ENCODE measurements at places on chromosomes 6 and 20.

DNA sequence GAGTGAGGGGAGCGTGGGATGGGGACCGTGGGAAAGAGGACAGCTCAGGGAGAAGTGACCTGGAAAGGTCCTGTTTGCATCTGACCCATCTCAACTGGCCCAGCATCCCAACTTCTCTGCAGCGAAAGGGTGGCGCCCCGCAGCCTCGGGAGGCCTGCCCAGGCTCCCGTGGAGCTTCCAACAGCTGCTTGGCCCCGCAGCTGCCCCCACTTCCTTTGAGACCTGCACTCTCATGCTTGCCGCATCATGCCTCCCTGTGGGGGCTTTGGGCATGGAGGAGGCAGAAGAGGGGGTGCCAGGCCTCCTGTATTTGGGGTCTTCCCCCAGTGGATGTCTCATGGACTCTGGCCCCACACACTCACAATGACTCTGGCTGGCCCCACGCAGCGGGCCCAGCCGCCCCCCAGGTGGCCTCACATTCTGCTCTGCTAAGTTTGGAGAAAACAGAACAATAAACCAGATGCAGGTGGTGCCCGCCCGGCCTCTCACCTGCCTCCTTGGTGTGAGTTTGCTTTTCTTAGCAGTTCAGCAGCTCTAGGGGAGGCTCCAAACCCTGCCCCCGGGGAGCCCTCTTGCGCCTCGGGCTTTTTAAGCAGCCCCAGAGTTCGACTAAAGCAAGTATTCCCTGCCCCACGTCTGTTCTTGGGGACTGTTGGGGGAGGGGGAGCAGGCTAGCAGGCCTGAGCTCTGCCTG lies 40.7 kb downstream of the CPXM1 start:
- no peak for DNase-seq

- no peak for DNase-seq
These were observed 24.0 kb upstream of the CLIC5 start for GRCh38 chr6:46039646-46040045.

DNA sequence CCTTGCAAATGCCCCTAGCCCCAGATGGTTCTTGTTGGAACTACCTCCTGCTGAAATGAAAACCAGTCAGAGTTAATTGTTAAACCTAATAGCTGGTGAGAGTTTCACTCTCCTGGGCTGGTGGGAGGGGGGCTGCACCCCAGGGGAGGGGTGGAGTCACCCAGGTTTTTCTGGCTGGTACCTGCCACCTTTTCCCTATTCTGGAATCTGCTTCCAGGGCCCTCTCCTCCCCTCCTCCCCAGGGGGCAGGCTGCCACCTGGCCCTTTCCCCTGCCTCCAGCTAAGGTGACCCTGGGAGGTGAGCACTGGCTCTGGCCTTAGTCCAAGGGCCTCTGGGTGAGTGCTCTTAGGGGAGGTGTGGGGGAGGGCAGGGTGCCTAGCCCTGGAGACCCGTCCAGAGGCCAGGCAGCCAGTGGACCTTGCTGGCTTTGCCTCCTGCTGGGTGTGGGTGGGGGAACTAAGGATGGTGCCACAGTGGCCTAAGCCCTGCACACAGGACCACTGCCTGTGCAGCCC lies 48.8 kb upstream of the EPB41L1 start:
- DNase-seq: no peak

DNA sequence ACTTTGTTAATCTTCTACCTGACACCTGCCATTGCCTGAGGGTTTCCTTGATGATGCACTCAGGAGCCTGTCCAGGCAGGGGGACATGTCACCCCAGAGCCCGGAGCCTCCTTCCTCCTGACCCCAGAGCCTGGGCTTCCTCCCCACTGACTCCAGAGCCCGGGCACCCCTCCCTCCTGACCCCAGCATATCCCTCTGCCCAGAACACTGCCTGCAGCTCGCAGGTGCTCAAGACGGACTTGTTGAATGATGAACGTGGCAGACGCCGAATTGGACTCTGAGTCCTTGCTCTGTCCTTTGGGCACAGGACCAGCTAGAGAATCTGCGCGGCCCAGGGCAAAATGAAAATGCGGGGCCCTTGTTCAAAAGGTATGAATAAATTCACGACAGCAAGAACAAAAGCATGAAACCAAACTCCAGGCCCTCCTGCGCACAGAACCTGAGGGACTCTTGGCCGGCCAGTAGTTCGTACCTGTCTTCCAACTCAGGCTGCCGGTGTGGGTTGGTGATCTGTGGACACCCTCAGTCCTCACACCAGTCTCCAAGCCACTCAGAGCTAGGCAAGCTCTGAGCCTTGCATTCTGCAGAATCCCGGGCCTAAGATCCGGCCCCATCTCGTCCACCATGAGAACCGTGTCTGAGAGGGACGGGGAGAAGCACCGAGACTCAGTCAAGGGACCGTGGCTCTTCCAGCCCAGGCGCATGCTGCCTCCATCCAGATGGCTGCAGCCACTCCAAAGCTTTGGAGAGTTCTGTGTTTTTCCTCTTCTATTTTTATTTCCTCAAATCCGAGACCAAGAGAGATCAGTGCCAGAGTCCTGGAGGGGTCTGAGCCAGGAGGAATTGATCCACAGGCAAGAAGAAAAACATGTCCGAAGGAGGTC lies 104.7 kb downstream of the BMP7 start:
- DNase-seq: no peak

DNA sequence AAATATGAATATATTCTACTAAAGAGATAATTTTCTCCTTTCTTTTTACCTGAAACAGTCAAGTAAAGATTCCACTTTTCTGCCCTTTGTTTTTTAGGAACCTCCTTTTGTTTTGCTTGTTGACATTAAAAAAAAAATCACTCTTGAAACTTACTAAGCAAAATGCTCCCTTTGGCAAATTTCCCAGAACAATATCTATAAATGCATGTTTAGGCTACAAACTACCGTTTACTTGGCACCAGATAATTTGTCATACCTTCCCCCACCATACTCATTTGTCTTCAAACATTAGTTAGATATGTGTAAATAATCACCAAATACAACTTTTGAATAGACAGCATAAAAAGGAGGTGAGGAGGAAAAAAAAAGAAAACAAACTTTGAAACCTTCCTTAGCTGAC lies 604.7 kb downstream of the RFPL4B start:
- DNase-seq: no peak

DNA sequence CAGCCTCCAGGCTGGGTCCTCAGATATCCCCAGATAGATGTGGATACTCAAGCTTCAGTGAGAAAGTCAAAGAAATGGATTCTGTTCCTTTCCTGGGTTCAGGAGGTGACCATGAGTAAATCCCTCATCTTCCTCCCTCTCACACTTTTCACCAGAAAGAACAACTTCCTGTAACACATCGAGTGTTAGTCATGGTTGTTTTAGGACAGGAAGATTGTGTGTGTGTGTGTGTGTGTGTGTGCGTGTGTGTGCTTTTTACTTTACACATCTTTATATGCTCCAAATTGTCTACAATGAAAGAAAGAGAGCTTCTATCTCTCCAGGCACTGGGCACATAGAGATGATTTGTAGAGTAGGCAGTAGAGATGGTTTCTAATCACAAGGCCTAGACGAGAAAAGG lies 139.9 kb downstream of the TBXT start:
- DNase-seq: peak; percentile 73

DNA sequence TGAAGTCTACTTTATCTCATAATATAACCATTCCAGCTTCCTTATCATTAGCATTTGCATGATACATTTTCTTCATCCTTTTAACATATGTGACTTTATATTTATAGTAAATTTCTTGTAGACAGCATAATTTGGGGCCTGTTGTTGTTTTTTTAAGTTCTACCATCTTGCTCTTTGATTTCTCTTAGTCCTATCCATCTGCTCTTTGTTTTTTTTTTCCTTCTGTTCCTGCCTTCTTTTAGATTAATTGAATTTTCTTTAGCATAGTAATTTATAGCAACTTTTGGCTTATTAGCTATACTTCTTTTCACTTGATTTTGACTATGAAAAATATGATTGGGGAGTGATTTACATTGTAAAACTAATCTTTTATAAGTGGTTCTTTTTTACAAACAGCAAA lies 19.2 kb upstream of the FABP7 start:
- no peak for DNase-seq

DNA sequence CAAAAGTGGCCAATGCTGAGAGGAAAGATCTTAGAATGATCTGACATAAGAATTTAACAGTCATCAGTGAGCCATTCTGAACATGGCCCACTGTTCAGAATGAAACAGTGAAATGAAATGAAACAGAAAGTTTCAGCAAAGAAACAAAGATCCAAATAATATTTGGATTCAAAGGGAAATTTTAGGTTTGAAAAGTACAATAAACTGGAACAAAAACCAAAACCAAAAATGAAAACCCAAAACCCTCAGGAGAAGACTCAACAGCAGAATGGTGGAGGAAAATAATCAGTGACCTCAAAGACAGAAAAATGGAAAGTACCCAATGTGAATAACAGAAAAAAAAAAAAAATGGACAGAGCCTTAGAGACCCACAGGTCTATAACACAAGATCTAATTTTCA lies 66.1 kb upstream of the EMILIN3 start:
- no peak for DNase-seq

- DNase-seq: peak; percentile 71
These were observed 368.9 kb downstream of the LAMA2 start for GRCh38 chr6:129251669-129252376.

- no peak for DNase-seq
These were observed 305.4 kb downstream of the UTRN start for GRCh38 chr6:144590532-144590931.

GRCh38 chr6:87222676-87223075 lies 67.3 kb downstream of the ZNF292 start:
- no peak for DNase-seq

- no peak for DNase-seq
These were observed 2.3 kb downstream of the PEDS1 start for GRCh38 chr20:50151034-50151743.

GRCh38 chr20:7770046-7770445 lies 170.2 kb downstream of the HAO1 start:
- no peak for DNase-seq

GRCh38 chr6:82988930-82989351 lies 76.7 kb downstream of the UBE3D start:
- peak; percentile 26 for DNase-seq

- DNase-seq: peak; percentile 63
These were observed 481.3 kb upstream of the CITED2 start for GRCh38 chr6:139855671-139856311.

DNA sequence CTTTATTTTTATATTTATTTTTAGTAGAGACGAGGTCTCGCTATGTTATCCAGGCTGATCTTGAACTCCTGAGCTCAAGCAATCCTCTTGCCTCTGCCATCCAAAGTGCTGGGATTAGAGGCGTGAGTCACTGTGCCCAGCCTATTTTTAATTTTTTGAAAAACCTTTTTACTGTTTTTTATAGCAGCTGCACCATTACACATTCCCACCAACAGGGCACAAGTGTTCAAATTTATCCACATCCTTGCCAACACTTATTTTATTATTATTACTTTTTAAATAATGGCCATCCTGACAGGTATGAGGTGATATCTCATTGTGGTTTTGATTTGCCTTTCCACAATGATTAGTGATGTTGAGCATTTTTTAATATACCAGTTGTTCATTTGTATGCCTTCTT lies 42.5 kb downstream of the PACSIN1 start:
- peak; percentile 3 for DNase-seq

- no peak for DNase-seq
These were observed 349.9 kb downstream of the ZFAND3 start for GRCh38 chr6:38169221-38169976.

DNA sequence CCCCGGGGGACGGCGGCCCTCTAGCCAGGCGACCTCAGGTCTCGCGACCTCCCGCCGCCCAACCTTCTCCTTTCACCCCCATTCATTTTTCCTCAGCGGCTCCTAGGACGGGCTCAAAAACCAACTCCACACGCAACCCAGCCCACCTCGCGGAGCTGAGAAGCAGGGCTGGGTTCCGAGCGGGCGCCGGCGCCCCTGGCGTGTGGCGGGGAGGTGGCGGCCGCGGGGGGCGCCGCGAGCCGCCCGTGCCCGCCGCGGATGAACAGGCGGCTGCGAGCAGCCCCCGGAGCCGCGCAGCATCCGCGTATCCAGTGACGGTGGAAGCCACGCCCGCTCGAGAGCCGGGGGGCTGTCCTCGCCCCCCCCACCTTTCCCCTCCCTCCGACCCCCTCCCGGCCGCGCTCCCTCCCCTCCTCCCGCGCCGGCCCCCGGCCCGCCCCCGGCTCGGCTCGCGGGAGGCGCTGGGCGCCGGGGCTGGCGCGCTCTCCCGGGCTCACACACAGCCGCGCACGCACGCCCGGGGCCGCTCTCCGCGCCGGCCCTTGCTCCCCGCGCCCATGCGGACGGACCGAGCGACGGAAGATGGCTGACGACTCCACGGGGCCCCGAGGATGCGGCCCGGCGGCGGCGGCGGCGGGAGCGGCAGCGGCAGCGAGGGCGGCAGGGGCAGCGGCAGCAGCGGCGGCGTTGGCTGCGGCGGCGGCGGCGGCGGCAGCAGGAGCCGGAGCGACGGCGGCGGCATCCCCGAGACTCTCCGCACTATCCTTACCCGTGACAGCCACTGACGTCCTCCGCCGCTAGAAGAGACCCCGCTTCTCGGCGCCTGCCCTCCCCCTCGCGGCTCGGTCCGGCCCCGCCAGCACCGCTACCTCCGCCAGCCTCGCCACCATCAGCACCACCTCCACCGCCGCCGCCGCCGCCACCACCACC lies at the start of gene SOBP:
TSS of gene SOBP (plus strand) at position 482 of the 930 bp plus-strand sequence. CDS start 500 bp downstream, outside the sequence.
- DNase-seq: peak; percentile 50

- no peak for DNase-seq
These were observed 52.9 kb upstream of the FNDC1 start for GRCh38 chr6:159116343-159116742.

- peak; percentile 83 for DNase-seq
These were observed 42.6 kb upstream of the DEK start for GRCh38 chr6:18306977-18307376.

DNA sequence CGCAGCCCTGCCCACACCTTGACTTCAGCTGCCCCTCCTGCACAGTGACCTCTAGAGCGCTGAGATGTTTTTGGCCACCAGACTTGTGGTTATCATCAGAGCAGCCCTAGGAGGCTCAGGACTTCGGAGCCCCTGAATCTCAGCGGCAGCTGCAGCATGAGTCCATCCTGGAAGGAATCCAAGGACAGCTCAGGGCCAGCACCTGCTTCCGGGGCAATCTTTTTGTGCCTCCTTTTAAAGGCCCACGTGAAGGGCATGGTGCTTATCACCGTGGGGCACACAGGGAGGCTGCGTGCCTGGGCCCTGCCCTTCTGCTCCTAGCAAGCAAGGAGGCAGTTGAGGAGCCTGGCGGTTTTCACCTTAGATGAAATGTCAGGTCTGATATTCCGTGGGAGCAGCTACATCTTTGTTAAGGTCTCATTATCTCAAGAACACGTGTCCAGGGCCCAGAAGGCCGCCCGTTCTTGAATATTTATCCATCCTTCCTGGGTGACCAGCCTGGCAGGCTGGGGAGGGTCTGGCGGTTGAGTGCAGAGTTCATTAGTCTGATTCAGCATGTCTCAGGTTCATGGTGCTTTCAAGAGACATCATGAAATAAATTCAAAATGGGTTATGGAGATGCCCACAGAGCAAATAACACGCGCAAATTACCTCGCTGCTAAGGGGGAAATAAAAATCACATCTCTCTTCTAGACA lies 392.4 kb downstream of the TAF4 start:
- no peak for DNase-seq

DNA sequence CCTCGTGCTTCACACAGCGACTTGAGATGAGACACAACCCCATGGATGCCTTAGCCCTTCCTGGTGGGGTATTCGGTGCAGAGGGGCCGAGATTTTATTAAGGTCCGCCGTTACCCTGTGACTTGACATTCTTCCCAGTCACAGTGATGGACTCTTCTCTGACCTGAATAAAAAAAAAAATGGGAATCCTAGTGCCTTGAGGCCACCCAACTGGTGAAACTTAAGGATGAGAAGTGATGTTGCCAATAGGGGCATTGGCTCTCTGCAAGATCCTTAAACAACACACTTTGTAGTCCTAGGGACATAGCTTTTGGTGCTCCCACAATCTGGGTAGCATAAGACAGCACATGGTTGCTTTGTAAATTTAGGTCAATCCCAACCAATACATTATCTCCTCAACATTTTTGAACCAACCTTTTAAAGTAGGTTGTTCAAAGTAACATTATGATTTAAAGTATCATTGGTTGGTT lies 814 bp upstream of the ADNP start:
- no peak for DNase-seq
